ENCODE measurements at places on chromosomes 2 and 18.
A peak's percentile ranks its signal among the peaks of the same experiment; 100 is the strongest.

DNA sequence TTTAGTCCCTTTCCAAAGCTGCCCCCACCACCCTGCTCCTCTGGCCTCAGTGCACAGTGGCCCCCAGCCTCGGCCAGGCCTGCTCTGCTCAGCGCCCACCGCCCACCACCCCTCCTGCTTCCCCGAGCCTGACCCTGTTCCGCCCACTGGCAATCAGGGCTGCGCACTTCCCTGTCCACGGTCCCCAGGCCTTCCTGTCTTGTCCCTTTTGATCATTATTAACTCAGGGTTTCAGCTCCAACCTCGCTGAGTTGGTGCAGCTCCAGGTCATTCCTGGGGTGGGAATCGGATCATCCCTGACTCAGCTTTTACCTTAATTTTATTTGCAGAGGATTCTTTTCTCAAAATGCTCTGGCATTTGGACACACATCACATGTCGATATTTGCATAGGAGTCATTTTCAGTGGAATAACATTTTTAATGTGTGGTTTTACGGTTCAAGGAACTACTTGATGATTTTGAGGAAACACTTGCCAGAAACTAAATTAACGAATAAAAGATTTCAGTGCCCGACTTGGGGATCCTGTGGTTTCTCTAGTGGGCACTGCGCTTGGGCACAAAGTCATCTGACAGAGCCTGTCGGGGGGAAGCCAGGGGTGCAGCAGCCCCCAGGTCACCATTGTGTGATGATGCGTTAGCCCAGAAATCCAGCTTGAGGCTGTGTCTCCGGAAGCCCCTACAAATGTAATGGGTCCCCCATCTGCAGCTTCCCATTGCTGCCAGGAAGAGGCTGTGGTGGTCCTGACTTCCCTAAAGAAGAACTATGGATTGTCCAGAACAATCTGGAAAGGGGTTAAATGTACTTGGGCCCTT is 1.0 kb upstream of the ESPNL start:
- DNase-seq = no peak

- no peak for DNase-seq
Observed at GRCh38 chr18:63161032-63161760, 158.4 kb downstream of the BCL2 start.

DNA sequence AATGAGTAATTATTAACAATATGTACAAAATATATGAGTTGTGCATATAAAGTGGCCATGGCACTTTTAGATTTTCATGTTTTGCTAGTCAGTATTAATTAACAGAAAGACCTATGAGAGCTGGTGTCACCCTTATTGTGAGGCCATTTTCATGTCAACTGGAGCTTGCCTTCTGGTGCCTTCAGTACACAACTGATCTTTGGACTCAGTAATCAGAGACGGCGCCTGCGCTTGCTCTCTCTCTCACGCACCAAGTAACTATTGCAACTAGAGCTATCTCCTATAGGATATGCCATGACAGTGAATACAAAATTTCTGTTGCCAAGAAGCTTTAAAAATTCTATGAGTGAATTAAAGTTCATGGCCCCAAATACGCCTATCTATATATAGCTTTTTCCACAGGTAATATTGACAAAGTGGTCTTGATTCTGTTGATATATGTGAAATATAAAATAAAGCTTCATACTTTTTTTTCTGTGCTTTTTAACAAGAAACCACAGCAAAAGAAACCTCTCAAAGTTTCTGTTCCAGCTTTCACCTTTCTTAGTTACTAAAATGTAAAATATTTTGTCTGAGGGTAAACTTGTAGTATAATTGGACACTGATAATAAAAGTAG is 2.9 kb downstream of the SERTAD2 start:
- DNase-seq = peak; percentile 59

- DNase-seq = no peak
Observed at GRCh38 chr18:58758046-58758445, 86.8 kb downstream of the MALT1 start.

DNA sequence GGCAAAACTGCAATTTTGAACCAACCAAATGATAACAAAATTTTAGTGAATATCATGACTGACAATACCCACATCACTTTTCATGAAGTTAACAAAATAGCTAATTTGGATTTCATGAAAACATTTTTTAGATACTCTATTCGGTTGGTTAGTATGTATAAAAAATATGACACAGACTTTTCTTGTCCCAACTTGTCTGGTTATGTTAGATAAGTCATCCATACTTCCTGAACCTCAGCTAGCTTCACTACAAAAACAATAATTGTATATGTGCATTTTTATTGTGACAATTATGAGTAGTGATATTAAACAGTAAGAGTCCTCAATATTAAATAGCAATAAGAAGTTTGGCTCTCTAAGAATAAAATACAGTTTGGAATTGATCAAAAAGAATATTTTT is 408.1 kb upstream of the DSEL start:
- DNase-seq = no peak

GRCh38 chr2:181153886-181154285 is 173.5 kb downstream of the UBE2E3 start:
- DNase-seq = no peak

- DNase-seq = no peak
Observed at GRCh38 chr2:240558236-240558761, 511 bp upstream of the ANKMY1 start.

GRCh38 chr2:187461294-187462261 is 13.5 kb upstream of the CALCRL start:
- no peak for DNase-seq

DNA sequence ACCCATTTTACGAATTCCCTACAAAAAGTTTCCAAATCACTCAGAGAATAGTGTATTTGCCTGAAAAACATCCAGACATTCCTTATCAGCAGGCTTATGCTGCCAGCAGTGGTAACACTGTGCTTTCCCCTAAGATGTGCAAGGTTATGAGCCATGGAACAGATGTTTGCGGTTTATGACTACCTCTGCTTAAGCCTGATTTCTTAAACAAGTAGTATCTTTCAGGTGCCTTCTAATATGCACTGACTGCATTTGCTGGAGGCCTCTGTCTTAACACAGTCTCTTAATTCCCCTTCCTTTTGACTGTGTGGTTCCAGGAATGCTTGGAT is 54.8 kb downstream of the CDC42EP3 start:
- peak; percentile 33 for DNase-seq

DNA sequence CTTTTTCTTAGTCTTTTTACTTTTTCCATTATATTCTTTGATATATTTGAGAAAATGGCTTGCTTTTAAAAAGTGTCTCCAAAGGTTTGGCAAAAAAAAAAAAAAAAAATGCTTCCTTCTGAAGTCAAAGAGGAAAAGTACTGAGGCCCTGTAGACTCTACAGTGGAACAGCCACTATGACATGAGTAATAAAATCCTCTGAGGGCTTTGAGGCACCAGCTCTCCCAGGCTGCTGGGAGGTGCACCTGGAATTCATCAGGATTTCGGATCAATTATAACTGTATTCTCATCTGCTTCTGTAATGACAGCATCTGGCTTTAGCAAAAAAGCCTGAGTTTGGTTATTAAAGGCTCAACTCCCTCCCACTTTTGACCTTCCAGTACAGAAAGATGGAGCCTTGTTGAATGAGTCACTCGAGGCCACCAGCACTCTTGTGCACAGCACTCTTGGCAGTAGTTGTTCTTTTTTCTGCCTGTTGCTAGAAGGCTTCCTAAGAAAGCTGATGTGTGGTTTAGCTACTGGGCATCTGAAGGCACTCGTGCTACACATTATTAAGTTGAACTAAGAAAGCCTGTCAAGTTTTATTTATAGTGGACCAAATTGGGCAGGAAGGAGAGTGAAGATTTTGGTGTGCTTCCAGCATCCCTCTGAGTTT is 131.3 kb downstream of the PRPF40A start:
- peak; percentile 27 for DNase-seq

GRCh38 chr18:35289727-35290093 is 319 bp downstream of the ZSCAN30 start:
- no peak for DNase-seq

- no peak for DNase-seq
Observed at GRCh38 chr2:149595056-149595963, 7.7 kb upstream of the MMADHC start.

DNA sequence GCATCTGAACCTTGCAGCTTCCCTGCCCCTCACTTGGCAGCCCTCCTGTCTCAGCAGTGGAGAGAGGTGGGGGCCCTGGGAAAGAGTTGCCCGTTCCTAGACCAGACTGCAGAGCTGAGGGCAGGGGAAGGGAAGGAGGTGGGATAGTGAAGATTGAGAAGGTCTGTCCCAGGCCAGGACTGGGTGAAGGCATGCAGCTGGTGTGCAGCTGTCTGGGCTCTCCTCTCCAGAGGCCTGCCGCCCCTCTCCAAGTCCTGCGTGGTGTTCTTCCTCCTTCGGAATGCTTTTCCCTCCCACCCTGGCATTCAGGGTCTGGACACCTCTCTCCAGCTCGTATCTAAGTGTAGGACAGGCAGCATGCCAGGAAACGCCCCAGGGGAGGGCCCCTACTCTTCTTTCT is 323.5 kb downstream of the CELF4 start:
- DNase-seq = no peak

GRCh38 chr18:78503129-78503528 is 476.5 kb upstream of the SALL3 start:
- DNase-seq = no peak

DNA sequence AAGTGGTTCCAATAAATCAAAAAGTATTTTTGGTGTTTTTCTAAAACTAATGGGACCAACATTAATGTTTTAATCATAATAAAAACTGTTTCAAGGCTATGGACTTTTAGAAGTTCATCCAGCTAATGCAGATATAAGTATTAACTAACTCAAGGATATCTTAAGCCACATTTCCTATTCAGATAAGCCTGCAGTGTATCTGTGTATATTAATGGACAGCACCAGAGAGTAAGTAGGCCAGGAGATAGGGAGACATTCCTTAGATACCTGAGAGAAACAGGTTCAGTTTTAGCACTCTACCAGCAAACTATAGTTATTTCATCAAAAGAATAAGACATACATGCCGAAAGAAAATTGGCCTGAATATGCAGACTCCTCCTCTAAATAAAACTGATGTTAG is 27.3 kb downstream of the PREPL start:
- DNase-seq = no peak

DNA sequence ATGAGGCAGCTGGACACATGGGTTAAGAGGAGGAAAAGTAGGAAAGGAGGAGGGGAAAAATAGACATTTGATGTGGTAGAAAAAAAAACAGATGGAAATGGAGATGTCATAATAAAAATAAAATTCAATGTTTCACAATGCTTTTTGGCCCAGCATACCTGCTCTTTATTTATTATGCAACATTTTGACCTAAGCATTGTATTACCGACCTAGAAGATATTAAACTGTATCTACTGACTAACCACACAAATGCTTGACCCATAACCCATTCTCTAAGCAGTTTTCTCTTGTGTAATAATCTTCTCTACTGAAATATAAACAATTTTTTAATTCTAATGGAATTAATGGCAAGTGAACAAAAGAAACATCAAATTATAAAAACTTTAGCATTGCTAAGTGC is 362.3 kb downstream of the FBXO15 start:
- DNase-seq = no peak

- no peak for DNase-seq
Observed at GRCh38 chr2:58984731-58985130, 743.6 kb upstream of the FANCL start.

DNA sequence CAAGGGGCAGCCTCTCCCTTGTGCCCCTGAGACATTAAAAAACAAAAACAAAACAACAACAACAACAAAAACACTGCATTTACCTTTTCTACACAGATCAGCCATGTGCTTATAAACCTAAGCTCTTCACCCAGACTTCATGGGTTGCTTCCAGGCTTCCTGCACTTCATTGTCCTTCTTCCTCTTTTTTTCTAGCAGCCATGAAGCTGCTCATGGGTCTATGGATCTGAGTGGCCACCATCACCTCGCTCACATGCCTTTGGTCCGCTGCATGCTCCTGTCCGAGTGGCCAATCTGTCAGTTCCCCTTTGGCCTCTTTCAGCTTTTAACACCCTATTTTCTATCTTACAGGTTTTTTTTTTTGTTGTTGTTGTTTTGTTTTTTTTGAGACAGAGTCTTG is 9.0 kb upstream of the TET3 start:
- DNase-seq = no peak

DNA sequence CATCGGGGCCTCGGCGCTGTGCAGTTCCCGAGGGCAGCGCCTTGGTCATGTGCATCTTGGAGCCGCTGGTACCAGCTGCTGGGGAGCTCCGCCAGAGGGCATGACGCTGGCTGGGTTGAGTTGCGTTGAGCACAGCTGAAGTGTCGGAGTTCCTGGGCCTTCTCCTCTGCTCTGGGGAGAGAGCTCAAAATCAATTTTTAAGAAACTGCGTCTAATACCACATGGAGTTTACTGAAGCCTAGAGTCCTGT is 48.7 kb downstream of the GREB1 start:
- DNase-seq = no peak

DNA sequence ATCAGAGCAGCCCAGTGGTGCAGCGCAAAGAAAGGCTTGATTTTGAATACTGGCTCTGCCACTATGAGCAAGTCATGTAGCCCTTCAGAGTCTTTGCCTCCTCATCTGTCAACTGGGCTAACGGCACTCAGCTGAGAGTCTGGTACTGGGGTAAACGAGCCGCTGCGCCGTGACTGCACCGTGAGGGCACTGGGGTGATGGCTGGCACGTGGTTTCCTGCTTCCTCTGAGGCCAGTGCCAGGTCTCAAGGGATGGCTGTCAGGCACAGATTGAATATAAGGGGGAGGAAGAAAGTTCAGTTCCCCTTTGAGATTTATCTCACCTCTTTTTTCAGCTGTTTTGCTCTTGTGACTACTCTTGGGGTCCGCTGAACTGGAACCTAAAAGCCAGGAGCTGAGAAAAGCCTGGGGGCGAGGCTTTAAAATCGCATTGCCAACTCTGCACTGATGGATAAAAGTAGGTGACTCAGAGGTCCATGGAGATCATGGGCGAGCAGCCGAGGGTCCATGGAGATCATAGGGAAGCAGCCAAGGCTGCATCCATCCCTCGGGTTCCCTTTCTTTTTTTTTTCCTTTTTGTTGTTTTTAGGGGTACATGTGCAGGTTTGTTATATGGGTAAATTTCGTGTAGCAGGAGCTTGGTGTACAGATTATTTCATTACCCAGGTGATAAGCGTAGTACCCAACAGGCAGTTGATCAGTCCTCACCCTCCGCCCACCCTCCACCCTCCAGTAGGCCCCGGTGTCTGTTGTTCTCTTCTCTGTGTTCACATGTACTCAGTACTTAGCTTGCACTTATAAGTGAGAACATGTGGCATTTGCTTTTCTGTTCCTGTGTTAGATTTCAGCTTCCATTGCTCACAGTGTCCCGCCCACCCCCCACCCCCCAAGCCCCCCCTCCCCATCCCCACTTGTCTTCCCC is 114.3 kb downstream of the SPP2 start:
- no peak for DNase-seq

DNA sequence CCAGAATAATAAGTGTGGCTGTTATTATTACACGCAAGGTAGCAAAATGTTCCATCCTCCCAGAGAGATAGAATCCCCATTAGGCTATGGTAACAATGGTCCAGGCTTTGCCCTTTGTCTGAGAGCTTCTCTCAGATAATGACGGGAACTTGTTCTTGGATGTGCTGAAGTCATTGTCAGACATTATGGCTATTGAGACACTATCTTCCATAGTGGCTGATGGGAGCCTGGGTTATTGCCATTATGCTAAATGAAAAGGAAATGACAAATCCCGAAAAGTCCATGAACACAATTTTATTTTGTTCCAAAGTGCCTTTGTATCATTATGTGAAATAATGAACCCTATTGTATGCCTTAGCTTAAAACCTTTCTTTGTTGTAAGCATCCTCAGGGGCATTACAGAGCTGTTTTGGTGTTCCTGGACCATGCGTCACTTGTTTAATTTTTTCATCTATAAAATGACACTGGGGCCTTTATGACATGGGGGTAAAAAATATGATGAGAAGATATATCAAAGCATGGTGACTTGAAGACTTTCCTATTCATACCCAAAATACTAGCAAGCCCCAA is 218.5 kb downstream of the KCNS3 start:
- DNase-seq = no peak

Data from NCI-H82 (cell line).